A673 (cell line): ENCODE measurements at places on chromosomes 6 and 20. TPM values are rescaled to one million over a fixed set of nuclear protein-coding genes. Genes with fewer than 3 reads are reported as not detected.

GRCh38 chr20:58628491-58629214 lies 22.4 kb upstream of the STX16 start:
- no peak for DNase-seq
- no peaks in the 10 kb centered on the region for H3K27me3 ChIP-seq
- no peaks in the 10 kb centered on the region for H3K36me3 ChIP-seq
- no peak overlapping the region for H3K4me3 ChIP-seq

Gene CNBD2
- total RNA-seq: 3.1 and 4.5 TPM in 2 replicates

DNA sequence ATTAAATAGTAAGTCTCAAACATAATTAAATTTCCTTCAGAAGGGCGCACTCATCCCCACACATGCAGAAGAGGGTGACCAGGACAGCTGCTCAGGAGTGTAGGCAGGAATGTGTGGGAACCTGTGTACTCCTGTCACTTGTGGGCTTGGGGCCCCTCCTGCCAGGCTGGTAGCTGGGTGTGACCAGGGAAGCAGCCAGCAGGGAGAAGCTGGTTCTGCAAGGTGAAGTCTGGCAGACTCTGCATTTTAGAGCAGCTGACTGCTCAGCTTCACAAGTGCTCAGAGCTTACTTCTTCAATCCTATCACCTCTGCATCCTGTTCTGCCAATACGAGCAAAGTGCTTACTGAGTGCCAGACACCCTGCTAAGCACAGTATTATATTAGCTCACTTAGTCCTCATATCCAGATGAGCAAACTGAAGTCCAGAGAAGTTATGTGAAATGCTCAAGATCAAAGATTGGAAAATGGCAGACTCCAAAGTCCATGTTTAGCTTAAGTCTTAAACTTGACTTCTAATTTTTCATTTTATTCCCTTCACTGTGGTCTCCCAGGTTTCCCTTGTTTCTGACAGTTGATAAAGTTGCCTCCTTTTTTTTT lies 27.9 kb downstream of the ELMO2 start:
- H3K36me3 ChIP-seq: peaks cover 29% of the 10 kb centered on the region
- H3K27me3 ChIP-seq: no peaks in the 10 kb centered on the region
- no peak for DNase-seq
- H3K4me3 ChIP-seq: no peak overlapping the region
- H3K4me1 ChIP-seq: no peaks in the 10 kb centered on the region
- H3K27ac ChIP-seq: no peak overlapping the region

- no peak overlapping the region for H3K4me3 ChIP-seq
- H3K4me1 ChIP-seq: no peaks in the 10 kb centered on the region
- DNase-seq: no peak
- H3K27ac ChIP-seq: no peak overlapping the region
- H3K36me3 ChIP-seq: no peaks in the 10 kb centered on the region
Measured at GRCh38 chr6:45696738-45697137, 318.9 kb downstream of the CLIC5 start.

Gene LY6G6D
- total RNA-seq: not detected in 2 replicates
